T-helper 1 cell treated with Interleukin-12 subunit alpha and Interleukin-12 subunit beta and Interleukin-4 antibody, amounts not matched to agents 30 ng/mL and 1 ng/mL, for 36 hours (primary cell): ENCODE measurements at places on chromosomes 6 and 20. TPM values are rescaled to one million over a fixed set of nuclear protein-coding genes. Genes with fewer than 3 reads are reported as not detected.

Gene SOX18
- 1.8 and 2.2 TPM in 2 replicates for total RNA-seq

Gene SPO11
- not detected in 2 replicates for total RNA-seq

Gene DEF6
- total RNA-seq: 220 and 225 TPM in 2 replicates

Gene TPD52L2
- total RNA-seq: 53.8 and 53.9 TPM in 2 replicates

Gene GGTLC1
- total RNA-seq: not detected in 2 replicates

Gene PXMP4
- total RNA-seq: 12.4 and 14.3 TPM in 2 replicates

Gene ANGPT4
- total RNA-seq: not detected in 2 replicates

Gene CHRNA4
- not detected in 2 replicates for total RNA-seq

Gene EYS
- not detected in 2 replicates for total RNA-seq

Gene AVP
- not detected in 2 replicates for total RNA-seq

Gene CTCFL
- total RNA-seq: not detected in 2 replicates

Gene FILIP1
- not detected in 2 replicates for total RNA-seq

Gene TTPAL
- 23.8 and 29.2 TPM in 2 replicates for total RNA-seq

Gene SSTR4
- total RNA-seq: not detected in 2 replicates

Gene RUNX2
- total RNA-seq: 12.7 and 14.6 TPM in 2 replicates

Gene BPHL
- total RNA-seq: 7.0 and 8.9 TPM in 2 replicates

Gene TBXT
- not detected in 2 replicates for total RNA-seq
